Left ventricle myocardium superior (tissue), 1 donor: ENCODE measurements at places on chromosomes 3 and 15. TPM values are rescaled to one million over a fixed set of nuclear protein-coding genes. Genes with fewer than 3 reads are reported as not detected.
A peak's percentile ranks its signal among the peaks of the same experiment; 100 is the strongest.

XRN1 gene
- 20.3 TPM for total RNA-seq

PRKCD gene
- 13.2 TPM for total RNA-seq

MAP1A gene
- total RNA-seq = 13.0 TPM

MUC13 gene
- total RNA-seq = not detected

TWF2 gene
- 103 TPM for total RNA-seq

REC114 gene
- 0.84 TPM for total RNA-seq

ITPKA gene
- 6.0 TPM for total RNA-seq

MOBP gene
- not detected for total RNA-seq

CDHR4 gene
- not detected for total RNA-seq

SRGAP3 gene
- total RNA-seq = 6.4 TPM

DNA sequence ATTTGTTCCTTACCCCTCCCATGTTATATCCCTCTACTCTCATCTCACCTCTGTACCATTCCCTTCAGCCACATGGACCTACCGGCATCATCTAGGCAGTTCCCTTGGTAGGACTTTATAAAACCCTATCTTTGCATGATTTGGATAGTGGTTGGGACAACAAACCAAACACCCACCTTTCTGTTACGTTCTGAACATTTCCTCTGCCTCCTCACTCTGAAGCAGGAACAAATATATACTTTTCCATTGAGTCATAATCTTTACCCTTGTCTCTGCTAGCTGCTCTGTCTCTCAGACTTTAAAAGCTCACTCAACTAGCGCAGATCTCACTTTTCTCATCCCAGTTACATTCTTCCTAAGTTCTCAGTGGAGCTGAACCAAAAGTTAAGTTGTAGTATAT lies 17.8 kb downstream of the UBXN7 start:
- no peak for DNase-seq

GRCh38 chr15:57424628-57425405 lies 48.5 kb downstream of the CGNL1 start:
- DNase-seq = no peak

GRCh38 chr3:183378008-183378407 lies 50.4 kb downstream of the MCF2L2 start:
- no peak for DNase-seq

DNA sequence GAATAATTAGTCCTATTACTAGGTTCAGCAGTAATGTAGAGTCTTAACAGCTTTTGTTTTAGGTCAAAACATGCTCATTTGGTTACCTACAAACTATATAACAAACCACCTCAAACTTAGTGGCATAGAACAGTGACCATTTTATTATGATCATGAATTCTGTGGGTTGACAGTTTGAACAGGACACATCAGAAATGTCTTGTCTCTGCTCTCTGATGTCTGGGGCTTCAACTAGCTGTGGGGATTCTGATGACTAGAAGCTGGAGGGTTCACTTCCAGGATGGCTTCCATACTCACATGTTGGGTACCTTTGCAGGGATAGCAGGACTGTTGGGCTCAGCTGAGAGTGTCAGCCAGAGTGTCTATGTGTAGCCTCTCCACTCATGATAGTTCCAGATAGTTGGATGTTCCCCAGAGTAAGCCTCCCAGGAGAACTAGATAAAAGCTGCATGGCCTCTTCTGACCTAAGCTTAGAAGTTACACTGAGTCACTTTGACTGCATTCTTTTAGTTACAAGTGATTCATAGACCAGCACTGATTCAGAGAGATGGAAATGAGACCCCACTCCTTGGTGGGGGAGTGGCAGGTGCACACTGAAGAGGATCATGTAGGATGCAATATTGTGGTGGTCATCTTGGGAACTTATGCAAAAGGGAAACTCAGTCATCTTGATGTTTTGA lies 32.6 kb downstream of the PLCL2 start:
- DNase-seq = no peak

GRCh38 chr15:31584195-31584594 lies 257.6 kb downstream of the KLF13 start:
- no peak for DNase-seq

DNA sequence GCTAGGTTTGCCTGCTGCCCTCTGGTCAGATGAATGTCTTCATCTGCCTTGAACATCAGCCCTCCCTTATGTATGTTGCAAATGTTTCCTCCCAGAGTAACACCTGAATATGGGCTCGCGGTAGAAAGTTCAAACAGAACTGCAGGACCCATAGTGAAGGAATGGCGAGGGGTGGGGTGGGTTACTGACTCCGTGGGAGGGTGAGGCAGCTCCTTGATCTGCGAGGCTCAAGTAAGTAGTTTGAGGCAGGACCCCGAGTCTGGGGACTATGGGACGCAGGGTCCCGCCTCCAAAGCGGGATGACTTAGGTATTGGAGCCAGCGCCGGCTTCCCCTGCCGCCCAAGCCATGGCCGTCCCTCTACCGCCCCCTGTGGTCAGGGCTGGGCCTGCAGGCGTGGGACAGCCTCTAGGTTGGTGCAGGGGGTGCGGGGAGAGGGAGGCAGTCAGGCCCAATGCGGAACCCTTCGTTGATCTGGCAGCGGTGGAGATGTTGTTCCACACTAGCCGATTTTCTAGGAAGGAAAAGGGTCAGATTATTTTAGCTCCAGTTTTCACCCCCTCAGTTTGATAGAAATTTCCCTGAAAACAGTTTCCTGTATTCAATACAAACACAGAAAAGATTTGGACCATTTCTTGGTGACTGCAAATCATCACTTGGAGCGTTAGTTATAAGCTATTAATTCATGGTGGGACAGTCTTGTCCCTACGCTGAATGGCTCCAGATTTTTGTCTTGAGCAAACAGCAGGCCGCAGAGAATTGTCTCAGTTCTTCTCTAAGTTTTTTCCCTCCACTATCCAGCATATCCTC lies 72.3 kb downstream of the CORO2B start:
- peak; percentile 70 for DNase-seq

GRCh38 chr15:90407871-90408317 lies 19.9 kb downstream of the IQGAP1 start:
- DNase-seq = no peak

- DNase-seq = no peak
These were observed 15.4 kb upstream of the GMNC start for GRCh38 chr3:190877925-190878324.

DNA sequence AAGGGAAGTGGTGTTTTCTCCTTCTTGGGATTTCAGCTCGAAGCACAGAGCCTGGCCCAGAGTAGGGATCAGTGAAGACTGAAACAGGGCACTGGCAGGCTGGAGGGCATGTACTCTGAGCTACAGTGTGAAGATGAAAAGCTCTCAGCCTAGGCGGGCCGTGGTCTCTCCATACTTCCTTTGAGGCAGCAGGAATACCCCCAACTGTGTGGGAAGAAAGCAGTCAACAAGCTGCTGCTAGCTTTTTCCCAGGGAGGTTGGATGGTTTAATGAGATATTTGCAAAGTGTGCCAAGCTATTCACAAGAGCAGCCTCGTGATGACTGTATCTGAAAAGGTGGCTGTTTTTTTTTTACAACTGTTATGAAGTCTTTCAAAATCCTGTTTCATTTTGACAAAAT lies 47.2 kb downstream of the NMNAT3 start:
- no peak for DNase-seq

- DNase-seq = no peak
These were observed 194.7 kb downstream of the DTWD1 start for GRCh38 chr15:49815526-49815925.

DNA sequence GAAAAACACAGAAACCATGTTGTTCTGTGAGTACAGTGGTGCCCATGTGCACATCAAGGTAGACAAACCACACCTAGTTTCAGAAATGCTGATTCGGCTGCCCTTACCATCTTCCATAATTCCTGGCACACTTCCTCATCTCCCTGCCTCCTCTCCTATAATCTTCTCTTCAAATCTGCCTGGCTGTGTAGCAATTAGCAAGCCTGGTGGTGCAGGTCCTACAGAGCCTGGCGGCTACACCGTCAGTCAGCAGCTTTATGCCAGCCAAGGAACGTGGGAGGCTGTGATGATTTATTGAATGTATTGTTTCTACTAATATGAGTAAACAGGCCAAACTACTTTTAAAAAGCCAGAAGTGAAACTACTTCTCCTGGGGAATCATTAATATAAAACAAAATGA lies 106.8 kb downstream of the SEMA6D start:
- no peak for DNase-seq

DNA sequence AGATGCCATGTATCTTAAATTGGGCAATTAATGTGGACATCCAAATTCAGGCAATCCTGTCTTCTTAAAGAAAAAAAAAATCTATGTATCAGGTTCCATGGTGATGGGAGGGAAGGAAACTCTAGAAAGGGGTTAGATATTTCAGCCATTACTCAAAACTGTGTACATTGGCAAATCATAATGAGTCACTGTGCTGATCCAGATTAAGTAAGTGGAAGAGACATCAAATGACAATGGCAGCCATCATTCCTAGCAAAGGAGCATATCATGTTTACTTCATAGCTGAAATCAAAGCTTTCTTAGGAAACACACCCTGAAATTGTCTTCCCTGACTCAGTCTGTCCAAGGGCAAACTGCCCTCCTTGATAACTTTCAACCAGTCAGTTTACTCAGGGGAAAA lies 713.3 kb upstream of the GBE1 start:
- DNase-seq = no peak

GRCh38 chr3:187064210-187065115 lies 74.8 kb downstream of the RPL39L start:
- DNase-seq = no peak
